ENCODE measurements at places on chromosomes 3 and 15.

DNA sequence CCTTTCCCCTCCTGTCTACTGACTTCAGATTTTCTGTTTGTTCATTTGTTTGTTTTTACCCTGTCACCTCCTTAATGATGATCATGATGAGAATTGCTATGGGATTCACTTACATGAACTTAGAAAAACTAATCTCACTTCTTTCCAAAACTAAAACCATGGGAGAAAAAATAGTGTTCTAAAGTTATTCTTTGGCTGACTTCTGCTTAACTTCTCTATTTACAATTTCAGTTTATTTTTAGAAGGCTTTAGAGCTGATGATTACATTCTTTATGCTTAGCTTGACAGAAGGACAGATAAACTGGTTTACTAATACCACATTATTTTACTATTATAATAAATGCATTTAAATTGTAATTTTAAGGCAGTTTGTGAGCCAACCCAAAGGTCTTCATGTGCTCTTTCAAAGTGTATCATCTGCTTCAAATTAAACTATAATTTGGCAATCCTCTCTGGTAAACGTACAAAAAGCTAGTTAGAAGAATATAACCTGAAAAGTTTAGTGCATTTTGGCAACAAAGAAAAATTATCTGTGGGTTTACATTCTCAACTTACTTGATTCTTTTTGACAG is 676.8 kb upstream of the UBE2E2 start:
- DNase-seq = no peak

DNA sequence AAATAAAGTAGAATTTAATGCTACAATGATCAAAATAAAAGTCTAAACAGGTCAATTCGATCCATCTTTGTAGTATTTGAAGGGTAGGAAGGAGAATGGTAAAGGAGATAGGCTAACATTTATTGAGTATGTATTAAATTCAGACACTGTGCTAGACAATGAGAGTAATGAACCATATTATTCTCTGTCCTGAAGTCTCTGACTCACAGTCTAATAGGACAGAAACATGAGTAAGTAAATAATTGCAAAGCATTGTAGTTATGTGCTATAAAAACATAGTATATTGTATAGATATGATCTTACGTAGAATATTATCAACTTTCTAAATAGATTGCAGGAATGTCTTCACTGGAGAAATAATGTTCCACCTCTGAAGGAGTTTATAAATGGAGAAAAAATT is 64.5 kb downstream of the MDFIC2 start:
- DNase-seq = no peak

GRCh38 chr3:147191795-147192385 is 214.5 kb downstream of the ZIC4 start:
- no peak for DNase-seq

- no peak for DNase-seq
These were observed 235.0 kb upstream of the KBTBD8 start for GRCh38 chr3:66762916-66763693.

GRCh38 chr15:93378558-93378957 is 289.5 kb upstream of the RGMA start:
- no peak for DNase-seq

DNA sequence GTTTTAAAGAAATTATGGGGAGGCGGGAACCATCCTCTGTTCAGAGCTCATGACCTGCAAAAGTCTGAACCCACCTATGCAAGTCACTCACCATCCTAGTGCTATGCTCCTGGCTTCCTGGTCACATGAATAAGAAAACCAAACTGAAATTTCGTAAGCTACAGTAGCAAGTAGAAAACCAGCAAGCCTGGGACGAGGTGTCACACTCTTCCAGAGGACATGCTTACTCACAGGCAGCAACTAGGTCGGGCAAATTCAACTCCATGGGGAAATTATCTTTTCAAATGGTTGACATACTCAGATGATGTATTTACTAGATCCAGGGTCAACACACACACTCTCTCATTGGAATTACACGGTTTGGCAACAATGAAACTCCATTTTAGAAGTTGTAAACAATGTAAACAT is 31.3 kb downstream of the LDHAL6B start:
- no peak for DNase-seq

- DNase-seq = no peak
These were observed 172.2 kb downstream of the PPM1L start for GRCh38 chr3:160928183-160928726.

- DNase-seq = no peak
These were observed 536 bp downstream of the SNAPC5 start for GRCh38 chr15:66496951-66497501.

- no peak for DNase-seq
These were observed 64.3 kb downstream of the PLAAT1 start for GRCh38 chr3:193305356-193305755.

GRCh38 chr3:143476965-143477640 is 357.5 kb downstream of the CHST2 start:
- DNase-seq = no peak

DNA sequence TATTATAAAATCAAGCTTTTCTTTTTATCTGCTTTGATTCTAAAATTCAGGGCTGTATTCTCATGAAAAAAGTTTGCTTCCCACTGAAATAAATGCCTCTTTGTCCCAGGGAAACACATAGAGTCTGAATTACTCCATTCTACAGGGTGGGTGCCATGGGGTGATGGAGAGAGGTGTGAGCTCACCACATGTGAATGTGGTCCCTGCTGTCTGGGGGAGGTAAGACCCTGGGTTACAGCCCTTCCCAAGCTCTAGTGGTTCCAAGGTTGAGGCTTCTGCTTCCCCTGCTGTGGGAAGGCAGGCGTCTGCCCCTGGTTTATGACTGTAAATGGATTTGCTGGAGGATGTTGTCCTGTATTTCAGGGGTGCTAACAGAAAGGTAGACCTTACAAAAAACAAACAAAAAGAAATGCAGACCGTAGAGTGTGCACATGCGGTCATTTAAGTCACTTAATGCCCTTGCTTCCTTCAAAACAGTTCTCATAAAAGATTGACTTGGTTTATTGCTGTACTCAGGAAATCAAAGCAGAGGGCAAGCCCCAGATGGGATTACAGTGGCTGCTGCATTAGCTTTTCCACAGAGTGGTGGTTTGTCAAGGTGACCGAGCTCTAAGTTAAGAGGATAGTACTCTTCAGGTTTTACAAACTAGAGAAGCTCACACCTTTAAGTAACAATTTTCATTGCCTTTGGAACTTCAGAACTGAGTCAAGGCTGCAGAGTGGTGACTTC is 49.2 kb downstream of the CTDSPL start:
- DNase-seq = no peak

DNA sequence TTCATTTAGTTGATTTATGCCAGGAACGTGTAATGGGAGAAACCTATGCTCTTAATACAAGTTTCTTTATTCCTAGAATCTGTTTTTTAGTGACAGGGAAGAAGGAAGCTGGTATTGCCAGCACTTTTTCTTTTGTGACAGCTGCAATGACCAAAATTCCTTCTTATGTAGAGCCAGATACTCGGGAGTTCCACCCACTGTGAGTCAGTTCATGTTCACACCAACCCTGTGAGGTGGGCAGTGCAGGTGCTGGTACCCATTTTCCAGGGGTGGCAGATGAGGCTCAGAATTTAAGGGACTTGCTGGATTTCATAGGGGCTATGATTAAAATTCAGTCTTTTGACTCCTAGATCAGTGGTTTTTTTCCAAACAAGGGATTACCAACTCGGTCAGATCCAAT is 34.7 kb downstream of the OXNAD1 start:
- DNase-seq = no peak

DNA sequence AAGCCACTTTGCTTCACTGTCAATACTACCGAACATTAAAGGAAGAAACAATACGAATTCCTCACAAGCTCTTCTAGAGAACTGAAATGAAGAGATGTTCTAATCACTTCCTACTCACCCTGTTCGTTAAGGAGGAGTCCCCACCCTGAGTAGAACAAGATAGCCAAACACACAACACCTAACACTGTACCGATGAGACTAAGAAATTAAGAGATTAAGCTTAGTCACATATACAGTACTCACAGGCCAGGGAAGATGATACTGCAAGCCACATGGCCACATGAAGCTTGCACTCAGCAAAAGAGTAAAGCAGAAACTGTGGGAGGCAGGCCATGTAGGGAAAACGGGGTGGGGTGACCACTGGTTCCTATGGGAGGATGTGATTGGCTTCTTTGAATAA is 48.0 kb downstream of the CGGBP1 start:
- no peak for DNase-seq

DNA sequence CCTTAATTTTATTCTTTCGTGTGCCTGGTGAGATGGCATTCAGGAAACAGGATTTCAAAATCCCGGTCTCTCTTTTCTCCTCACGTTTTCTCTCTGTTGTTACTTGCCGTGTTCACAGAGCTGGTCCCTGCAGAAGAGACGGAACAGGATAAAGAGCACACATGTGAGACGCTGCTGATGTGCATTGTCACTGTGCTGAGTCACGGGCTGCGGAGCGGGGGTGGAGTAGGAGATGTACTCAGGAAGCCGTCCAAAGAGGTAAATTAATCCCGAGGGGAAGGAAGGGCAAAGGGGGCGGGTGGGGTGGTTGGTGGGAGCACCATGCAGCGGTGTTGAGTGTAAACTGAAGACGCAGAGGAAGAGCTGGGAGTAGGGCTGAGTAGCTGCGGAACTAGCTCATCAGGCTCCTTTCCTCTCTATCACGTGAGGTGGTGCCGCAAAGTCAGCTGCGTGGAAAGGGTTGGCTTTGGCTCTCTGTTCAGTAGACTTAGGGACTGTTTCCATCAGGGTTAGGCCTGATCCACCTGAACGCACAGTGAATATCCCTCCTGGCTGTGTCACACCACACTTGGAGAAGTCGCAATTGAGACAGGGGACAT is 164.8 kb upstream of the BHLHE40 start:
- DNase-seq = no peak

DNA sequence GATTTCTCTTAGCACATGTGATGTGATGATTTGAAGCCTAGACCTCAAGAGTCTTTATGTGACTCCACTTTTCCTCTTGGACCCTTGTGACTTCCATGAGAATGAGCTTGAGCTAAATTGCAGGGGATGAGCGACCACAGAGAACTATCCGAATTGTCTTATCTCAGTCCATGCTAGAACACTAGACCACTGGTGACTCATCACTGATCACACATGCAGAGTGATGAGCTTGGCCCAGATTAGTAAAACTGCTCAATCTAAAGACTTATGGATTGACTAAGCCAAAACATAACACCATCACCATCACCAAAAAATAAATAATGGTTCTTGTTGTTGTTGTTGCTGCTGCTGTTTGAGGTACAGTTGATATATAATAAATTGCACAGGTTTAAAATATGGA is 114.1 kb upstream of the CFAP20DC start:
- no peak for DNase-seq

DNA sequence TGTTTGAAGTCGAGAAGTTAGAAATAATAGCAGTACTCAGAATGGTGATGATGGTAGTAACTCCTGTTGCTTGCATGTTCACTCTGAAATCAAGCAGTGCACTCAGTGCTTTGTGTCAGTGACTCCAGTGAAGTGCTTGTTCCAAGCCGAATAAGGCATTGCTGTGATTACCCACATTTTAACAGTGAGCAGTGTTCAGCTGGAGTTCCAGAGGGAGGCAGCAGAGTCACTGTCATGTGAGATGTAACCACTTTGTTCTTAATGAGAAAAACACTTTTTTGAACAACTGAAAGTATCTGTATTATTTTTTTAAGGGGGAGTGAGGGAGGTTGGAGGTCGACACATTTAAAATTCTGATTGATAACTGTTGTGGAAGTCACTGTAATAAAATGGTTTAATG is 3.7 kb downstream of the MDFIC2 start:
- no peak for DNase-seq

- DNase-seq = no peak
These were observed 76.5 kb downstream of the KLF13 start for GRCh38 chr15:31403096-31403495.

- no peak for DNase-seq
These were observed 20.2 kb downstream of the ATOSA start for GRCh38 chr15:52658955-52659354.

DNA sequence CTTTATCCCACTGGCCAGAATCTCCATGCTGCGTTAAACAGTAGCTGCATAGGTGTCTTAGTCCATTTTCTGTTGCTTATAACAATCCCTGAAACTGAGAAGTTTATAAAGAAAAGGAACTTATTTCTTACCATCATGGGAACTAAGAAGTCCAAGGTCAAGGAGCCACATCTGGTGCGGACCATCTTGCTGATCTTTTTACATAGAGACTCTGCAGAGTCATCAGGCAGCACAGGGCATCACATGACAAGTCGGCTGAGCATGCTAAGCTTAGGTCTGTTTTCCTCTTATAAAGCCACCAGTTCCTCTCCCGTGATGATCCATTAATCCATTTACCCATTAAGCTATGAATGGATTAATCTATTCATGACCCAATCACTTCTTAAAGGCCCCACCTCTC is 22.4 kb upstream of the FAM174B start:
- no peak for DNase-seq

- no peak for DNase-seq
These were observed 48.7 kb downstream of the BDH1 start for GRCh38 chr3:197507081-197507480.

- DNase-seq = no peak
These were observed 54.0 kb upstream of the UMPS start for GRCh38 chr3:124676236-124676635.

- no peak for DNase-seq
These were observed 21.8 kb downstream of the MAP2K5 start for GRCh38 chr15:67564021-67564967.

- no peak for DNase-seq
These were observed 25.6 kb downstream of the APBA2 start for GRCh38 chr15:28911310-28911931.

GRCh38 chr3:146139586-146140110 is 21.3 kb downstream of the PLOD2 start:
- no peak for DNase-seq

- DNase-seq = no peak
These were observed 69.1 kb downstream of the KBTBD8 start for GRCh38 chr3:67067251-67067650.

DNA sequence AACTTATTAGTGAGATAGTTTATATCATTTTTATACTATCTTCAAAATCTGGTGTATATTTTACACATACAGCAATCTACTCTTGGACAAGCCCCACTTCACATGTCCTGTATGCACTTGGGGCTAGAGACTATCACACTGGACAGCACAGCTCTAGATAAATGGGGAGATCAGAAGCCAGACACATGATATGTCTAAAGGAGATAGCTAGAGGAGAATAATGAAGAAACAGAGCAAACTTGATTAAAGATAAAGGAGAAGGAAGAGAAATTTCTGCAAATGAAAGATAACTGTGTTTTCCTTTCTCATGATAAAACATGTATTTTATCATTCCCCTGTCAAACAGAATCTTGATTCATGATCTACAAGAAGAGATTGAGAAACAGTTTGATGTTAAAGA is 13.0 kb downstream of the CPA3 start:
- no peak for DNase-seq
